ENCODE measurements at places on chromosomes 3 and 15.

DNA sequence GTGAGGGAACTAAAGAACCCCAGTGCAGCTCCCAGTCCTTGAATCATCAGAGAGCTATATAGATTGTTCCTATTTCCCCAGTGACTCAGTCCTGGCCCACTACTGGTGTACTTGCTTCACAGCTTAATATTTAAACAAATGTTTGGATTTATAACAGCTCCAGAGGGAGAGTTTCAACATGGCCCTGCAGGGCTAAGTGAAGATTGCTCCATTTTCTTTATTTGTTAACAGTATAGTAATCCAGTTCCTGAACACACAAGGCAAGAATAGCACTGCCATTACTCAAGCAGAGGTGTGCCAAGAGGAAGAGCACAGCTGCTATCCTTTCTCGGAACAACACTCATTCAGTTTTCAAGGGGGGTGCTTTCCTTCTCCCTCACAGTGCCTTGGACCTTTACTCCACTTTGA lies 6.5 kb downstream of the SQOR start:
- DNase-seq = no peak

GRCh38 chr3:112327371-112327951 lies 5.5 kb upstream of the CD200 start:
- peak; percentile 55 for DNase-seq

GRCh38 chr3:141286856-141287255 lies 55.2 kb downstream of the PXYLP1 start:
- DNase-seq = peak; percentile 32

DNA sequence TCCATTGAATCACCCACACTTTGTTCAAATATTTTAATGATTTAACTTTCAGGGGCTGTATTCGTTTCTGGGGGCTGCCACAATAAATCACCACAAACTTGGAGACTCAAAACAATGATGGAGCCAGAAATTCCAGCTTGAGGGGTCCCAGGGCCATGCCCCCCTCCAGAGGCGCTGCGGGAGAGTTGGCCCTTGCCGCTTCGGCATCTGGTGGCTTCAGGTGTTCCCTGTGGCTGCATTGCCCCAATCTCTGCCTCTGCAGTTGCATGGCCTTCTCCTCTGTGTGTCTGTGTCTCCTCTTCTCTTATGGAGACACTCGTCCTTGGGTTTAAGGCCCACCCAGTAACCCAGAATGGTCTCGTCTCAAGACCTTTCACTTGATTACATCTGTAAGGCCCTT lies 144.7 kb downstream of the CHSY1 start:
- no peak for DNase-seq

- no peak for DNase-seq
These were observed 43.0 kb upstream of the IDH2 start for GRCh38 chr15:90145259-90145658.

DNA sequence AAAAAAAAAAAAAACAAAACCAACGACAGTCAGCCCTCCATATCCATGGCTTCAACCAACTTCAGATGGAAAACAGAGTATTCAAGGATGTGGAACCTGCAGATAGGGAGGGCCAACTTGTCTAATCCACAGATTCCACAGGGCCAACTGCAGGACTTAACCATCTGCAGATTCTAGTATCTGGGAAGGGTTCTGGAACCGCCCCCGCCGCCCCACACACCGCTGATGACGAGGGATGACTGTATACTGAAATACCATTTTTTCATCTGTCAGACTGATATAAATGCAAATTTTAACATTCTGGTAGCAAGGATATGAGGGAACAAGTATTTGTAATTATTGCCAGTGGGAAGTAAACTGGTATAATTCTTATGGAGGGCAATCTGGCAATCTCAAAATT lies 29.5 kb downstream of the ADPGK start:
- no peak for DNase-seq

- DNase-seq = no peak
These were observed 344.2 kb upstream of the GRM7 start for GRCh38 chr3:6516694-6517093.

GRCh38 chr3:187684880-187685279 lies 14.7 kb upstream of the SST start:
- no peak for DNase-seq

Measured in GM20000 (cell line).